Activated CD8-positive, alpha-beta memory T cell treated with anti-CD3 and anti-CD28 coated beads for 4 hours (primary cell): ENCODE measurements at places on chromosomes 7 and 10.

DNA sequence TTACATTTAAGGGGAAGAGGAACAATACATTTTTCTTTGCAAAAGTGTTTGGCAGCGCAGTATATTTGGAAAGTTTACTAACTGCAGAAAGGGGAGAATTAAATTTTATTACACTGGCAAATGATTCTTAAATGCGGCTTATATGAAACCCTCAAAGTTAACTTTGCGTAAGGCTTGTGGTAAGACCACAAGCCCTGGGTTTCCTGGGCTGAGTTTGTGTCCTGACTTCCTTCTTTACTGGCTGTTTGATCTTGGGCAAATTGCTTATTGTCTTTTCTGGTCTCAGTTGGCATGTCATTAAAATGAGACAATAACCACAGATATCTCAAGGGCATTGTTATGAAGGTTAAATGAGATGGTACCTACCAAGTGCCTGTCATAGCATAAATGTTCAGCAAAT lies 106.8 kb downstream of the GLRX3 start:
- DNase-seq, result no peak

DNA sequence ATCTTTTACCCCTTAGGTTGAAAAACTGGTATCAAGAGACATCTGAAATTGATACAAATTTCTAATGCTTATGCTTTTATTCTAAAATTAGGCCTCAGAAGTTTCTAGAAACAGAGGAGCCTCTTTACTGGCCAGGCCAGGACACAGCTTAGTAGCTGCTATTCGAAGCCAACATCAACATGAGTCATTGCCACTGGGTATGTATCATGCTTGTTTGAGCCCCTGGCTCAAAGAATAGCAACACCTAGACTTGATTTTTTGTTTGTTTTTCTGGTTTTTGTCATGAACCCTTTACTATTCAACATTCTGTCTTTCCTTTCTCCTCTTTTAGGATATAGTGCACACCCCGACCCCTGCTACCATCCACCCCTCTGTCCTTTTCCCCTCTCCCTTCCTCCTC lies 90.9 kb upstream of the STK17A start:
- DNase-seq, result no peak

DNA sequence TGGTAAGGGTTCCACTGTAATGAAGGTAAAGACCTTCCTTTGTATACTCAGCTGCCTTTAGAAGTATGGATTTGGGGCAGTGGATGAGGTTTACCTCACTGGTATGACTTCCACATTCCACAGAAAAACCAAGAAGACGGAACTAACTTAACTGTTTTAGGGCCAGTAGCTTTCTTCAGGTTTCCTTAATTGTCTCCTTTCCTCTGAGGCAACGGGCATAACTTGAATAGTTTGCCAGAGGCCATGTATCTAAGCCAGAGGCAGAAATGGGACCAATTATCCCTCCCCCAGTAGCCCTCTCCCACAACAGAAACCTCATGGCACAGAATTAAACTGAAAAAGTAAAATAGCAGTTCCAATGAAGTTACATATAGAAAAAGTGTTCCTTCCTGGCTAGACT lies 281.7 kb downstream of the PHTF2 start:
- DNase-seq, result no peak

- DNase-seq, result no peak
Measured at GRCh38 chr7:158394936-158395335, 192.7 kb downstream of the PTPRN2 start.

GRCh38 chr10:114031073-114031972 lies 12.3 kb upstream of the ADRB1 start:
- DNase-seq, result no peak

GRCh38 chr10:32315424-32315823 lies 31.5 kb downstream of the EPC1 start:
- no peak for DNase-seq

DNA sequence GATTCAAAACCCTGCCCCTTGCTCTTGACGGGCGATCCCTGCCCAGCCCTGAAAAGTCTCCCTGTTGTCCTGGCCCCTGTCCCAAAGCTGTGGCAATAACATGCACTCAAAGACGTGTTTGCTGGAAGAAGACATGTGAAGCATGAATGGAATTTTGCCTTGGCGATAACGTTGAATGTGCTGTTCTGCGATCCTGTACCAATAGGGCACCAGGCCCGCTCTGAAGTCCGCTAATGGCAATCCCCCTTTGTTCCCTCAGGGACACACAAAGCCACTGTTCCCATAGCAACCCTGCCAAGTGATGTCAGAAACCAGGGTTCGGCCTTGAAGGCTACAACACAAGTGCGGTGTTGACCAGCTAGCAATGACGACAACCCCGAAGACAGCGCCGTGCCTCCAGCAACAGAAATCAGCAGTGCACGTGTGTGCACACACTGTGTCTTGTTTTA lies 284.6 kb downstream of the KLF6 start:
- no peak for DNase-seq
